AG09319 (cell line): ENCODE measurements at places on chromosomes 3 and 15.

GRCh38 chr3:106092792-106093191 is 224.0 kb upstream of the CBLB start:
- DNase-seq, result no peak

DNA sequence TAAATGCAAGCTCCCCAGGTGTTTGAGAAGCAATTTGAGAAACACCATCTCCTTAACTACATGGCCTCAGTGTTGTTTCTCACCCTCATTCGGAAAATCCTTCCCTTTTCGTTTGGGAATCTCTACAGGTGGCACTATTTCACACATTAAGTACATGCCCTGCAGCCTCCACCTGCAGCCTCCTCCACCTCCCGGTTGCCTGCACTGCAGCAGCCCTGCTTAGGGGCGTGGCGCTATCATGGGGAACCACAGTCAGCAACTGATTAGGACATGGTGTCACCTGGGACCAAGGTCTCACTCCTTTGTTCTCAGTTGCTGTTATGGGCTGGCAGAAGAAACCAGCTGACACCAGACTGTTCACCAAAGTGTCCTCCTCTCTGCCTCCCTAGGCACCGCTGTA is 11.7 kb upstream of the ZNF774 start:
- no peak for DNase-seq

- peak; percentile 52 for DNase-seq
Observed at GRCh38 chr3:138686771-138687221, 78.2 kb downstream of the FAIM start.

GRCh38 chr15:90994059-90994416 is 297 bp downstream of the PRC1 start:
- DNase-seq, result no peak

- DNase-seq, result no peak
Observed at GRCh38 chr15:24945711-24946110, 9.1 kb upstream of the SNRPN start.

- DNase-seq, result no peak
Observed at GRCh38 chr15:63530235-63530634, 25.8 kb downstream of the USP3 start.

DNA sequence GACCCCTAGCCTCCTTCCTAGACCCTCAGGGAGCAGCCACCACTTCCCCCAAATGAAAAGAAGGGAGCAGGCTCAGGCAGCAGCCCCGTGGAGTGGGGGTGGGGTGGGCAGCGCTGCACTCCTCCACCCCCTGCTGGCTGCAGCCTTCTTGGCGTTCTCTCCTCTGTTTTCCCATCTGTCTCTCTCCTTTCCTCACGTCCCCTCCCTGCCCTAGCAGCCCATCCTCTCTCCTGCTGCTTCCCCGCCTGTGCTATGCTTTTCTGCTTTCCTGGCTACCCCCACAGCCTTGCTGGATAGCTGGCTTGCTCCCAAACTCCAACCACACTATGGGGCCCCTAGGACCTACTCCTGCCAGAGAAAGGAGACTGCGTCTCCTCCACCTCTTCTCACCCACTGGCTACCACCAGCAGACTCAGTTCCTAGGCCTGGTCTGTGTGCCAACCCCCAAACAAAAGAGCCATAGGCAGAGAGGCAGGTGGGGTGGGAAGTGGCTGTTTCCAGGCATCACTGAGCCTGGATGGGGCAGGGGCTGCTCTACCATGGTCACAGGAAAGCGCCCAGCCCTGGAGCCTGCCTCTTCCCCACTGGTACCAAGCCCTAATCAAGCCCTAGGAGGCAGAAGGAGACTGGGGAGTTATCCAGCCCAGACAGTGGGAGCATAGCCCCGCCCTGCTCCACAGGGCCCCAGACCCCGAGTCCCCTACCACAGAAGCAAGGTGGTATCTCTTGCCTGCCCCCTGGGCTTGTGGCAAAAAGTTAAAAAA is 3.4 kb upstream of the DISP2 start:
- DNase-seq, result no peak

GRCh38 chr3:171001957-171002694 is 24.4 kb downstream of the SLC2A2 start:
- no peak for DNase-seq

DNA sequence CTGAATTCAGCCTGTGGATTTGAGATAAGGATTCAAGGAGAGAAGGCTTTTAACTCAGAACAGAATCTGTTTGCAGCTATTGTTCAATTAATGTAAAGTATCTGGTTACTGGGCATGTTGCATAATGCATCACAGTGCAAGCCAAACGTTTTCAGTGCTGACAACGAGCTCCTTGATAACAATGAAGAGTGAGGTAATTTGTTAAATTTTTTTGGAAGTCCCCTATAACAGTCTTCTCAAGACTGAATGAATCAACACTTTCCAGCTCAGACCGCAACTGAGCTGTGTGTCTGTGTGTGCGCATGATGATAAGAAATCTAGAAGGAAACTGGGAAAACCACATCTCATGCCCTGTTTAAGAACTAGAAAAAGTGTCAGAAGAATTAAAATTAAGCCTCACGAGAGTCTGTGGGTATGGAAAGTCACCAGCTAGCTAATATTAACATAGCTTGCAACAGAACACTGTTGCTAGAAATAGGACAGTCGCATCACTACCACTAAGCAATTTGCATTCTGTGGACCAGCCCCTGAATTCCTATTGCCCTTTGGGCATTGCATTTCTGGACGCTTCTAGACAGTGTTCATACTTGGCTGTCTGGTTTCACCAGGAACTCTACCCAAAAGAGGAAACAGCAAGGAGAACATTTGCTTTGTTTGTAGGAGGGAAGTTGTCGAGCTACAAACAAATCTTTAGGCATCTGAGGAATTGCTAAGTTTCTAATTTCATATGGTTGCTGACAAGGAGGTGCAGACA is 43.7 kb upstream of the ATP2C1 start:
- peak; percentile 12 for DNase-seq

- DNase-seq, result no peak
Observed at GRCh38 chr15:30036036-30036703, 46.6 kb upstream of the GOLGA8J start.

- no peak for DNase-seq
Observed at GRCh38 chr3:53239800-53240199, 16.0 kb downstream of the TKT start.

- no peak for DNase-seq
Observed at GRCh38 chr3:110485389-110485788, 586.2 kb upstream of the NECTIN3 start.
